ENCODE measurements at places on chromosomes 4 and X.

GRCh38 chr4:98619180-98619579, 39.2 kb downstream of the TSPAN5 start:
- no peak for DNase-seq

DNA sequence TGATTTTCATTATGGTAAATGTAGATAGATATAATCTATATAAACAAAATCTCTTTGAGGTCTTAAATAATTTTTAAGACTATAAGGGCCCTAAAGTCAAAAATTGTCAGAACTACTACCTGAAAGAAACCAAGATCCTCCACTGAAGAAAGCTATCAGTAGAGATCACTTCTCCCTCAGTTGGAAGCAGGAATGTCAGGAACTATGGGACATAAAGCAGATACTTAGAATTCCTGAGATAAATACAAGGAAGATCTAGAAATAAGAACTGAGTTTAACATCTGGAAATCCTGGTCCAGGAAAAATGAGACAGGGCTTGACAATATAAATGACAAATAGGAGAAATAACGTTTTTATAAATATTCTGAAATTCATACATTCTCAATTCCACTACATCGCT, 97.2 kb downstream of the ADAMTS3 start:
- no peak for DNase-seq

DNA sequence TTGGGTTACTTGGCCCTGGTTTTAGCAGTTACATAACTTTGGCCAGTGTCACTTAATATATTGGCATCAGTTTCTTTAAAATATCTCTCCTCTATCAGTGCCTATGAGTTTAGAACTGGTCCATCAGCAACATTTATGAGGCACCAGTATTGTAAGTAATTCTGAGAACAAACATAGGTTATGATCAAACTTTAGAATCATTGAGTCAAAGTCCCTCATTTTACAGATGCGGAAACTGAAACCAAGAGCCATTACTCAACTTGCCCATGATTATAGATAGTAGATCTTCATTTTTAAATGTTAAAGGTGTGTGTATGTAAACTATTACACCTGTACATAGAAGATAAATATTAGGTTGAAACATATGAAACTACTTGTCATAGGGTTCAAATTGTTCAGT, 4.5 kb downstream of the NIPAL1 start:
- no peak for DNase-seq

GRCh38 chr4:1693131-1693896, 9.2 kb upstream of the FAM53A start:
- DNase-seq: peak; percentile 66

DNA sequence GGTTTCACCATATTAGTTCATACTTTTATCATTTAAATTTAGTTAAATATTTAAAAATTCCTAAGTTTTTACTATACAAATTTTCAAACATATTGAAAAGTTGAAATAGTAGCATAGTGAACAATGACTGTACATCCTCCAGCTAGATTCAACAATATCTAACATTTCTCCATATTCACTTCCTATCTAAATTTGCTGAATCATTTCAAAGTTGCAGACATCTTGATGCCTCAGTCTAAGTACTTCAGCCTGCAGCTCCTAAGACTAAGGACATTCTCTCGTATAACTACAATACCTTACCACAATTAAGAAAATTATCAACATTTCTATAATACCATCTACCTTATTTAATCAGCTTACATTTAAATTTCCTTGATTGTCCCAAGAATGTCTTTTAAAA, 132.7 kb downstream of the TMEM164 start:
- DNase-seq: no peak

DNA sequence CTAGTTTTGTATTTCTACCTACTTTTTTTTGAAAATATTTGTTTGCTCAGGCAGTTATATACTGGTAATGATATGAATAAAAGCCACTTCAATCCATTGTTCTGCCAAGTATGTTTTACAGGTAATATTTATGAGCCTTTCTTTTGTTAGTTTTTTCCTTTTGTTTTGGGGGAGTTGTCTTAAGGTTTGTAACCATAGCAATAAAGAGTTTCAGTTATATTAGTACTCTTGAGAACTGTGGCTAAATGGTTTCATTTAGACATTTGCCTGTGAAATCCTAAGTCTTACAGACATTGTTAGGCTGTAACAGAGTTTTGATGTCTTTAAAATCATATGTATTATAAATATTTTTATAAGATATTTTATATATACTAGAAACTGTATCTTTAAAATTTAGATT, 150.1 kb downstream of the DIPK2B start:
- DNase-seq: no peak

DNA sequence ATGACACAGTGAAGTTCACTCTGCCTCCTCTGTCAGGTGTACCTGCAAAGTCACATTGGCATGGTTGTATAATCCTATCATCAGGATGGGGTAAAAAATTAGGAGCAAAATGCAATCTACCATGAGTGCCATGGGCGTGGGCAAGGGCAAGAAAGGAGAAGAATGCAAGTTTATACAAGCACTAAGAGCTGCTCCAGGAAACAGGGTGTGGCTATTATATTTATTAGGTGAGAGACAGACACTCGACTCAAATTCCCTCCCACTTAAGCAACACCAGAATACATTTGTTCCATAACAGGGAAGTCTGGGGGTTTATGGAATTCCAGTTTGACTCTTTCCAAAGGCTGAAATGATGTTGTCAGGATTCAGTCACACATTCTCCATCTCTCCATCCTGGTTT, 378.8 kb downstream of the BCOR start:
- DNase-seq: no peak

DNA sequence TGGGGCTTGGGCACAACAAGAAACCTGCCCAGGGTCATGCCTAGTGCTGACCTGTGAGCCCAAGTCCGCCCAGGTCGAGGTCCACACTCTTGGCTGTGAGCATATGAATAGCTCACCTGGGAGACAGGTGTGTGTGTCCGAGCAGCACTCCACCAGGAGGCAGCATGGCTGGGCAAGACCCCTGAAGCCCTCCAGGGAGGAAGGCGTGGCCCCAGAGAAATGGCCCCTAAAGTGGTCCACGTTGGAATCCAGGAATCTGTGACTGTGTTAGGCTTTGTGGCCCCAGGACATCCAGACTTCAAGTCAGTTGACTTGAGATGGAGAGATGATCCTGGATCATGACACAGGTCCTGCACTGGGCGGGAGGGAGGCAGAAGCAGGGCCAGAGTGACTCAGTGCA, 138.8 kb downstream of the CPZ start:
- no peak for DNase-seq

GRCh38 chr4:24800325-24800895, 5.0 kb downstream of the SOD3 start:
- DNase-seq: no peak

DNA sequence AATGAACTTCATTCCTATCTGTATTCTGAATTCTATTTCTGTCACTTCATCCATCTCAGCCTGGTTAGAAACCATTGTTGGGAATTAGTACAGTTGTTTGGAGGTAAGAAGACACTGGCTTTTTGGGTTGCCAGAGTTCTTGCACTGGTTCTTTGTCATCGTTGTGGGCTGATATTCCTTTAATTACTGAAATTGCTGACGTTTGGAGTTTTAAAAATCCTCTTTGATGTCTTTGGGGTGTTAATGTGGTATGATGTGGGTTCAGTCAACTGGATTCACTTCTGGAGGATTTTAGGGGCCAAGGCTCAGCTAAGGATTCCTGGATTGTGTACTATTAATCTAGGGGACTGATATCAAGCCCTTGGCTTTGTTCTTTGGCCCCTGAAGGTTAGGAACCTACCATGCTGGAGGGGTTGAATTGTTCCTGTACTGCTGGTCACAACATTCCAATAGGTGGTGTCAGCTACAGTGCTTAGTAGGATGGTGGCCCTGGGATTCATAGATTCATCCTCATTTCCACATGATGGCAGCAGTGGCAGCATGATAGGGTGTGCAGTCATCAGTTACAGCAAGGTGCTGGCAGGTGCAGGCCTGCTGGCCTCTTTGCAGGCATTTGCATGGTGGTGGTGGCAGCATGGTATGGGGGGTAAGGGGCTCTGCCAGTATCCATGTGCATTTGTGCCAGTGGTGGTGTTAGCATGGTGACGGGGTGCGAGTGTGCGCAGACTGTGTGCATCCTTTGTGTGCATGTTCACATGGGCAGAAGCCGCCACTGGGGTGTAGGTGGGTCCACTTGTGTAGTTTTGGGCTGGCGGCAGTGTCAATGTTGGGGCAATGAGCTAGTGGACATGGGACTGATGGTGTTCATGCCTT, 301.3 kb downstream of the TEX13C start:
- DNase-seq: no peak

- no peak for DNase-seq
Measured at GRCh38 chrX:75673468-75673867, 111.6 kb downstream of the MAGEE2 start.

- no peak for DNase-seq
Measured at GRCh38 chr4:156962528-156962974, 9.0 kb downstream of the PDGFC start.

DNA sequence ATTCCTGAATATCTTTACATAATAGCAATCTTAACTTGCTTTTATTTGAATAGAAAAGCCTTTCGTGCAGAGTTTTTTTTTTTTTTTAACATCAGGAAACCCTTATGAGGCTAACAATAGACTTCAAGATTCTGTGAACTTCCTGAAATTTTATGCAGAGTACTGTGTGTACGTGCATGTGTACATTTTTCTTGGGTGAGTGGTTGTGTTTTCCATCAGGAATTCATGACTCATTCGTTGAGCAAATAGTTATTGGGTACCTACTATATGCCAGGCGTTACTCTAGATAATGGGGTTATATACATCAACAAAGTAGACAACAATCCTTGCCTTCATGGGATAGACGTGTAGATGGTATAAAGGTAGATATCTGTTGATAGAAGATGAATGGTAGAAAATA, 59.1 kb downstream of the MRPL1 start:
- DNase-seq: no peak

- no peak for DNase-seq
Measured at GRCh38 chrX:64187762-64188150, 17.8 kb downstream of the AMER1 start.

- no peak for DNase-seq
Measured at GRCh38 chrX:17913801-17914200, 52.7 kb upstream of the RAI2 start.

- DNase-seq: peak; percentile 90
Measured at GRCh38 chrX:149939905-149940673, 1.8 kb upstream of the EOLA2 start.

GRCh38 chr4:88285235-88285653, 883 bp upstream of the PPM1K start:
- no peak for DNase-seq

DNA sequence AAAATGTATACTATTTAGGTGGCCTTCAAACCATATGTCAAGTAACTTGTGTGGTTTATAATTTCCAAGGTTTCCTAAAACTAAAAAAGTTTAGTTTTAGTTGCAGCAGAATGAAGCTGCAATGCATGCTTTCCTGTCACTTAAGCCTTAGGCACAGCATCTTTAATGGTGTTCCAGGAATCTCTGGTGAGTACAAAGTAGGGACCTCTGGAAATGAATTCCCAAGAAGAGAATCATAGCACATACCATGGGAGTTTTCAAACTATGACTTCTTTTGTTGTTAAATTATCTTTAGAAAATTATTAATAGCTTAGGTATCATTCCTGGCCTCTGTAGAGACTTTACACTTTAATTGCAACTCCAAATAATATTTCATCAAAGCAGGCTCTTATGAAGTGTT, 1005.9 kb upstream of the PABPC4L start:
- DNase-seq: no peak

DNA sequence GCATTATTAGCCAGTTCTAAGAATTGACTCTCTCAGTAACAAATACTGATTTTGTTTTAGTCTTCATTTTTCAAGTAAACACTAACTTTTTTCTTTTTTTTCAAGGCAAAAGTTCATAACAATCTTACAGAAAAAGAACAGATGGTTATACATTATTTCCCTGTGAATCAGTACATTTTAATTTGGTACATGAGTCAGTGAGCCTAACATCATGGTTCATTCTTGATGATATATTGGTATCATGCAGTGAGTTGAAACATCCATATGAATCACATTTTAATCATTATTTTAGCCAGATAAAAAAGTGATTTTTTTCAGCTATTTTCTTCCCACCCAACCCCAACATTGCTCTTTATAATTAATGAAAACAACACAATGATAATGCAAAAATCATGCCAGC, 184.3 kb upstream of the TACR3 start:
- no peak for DNase-seq

DNA sequence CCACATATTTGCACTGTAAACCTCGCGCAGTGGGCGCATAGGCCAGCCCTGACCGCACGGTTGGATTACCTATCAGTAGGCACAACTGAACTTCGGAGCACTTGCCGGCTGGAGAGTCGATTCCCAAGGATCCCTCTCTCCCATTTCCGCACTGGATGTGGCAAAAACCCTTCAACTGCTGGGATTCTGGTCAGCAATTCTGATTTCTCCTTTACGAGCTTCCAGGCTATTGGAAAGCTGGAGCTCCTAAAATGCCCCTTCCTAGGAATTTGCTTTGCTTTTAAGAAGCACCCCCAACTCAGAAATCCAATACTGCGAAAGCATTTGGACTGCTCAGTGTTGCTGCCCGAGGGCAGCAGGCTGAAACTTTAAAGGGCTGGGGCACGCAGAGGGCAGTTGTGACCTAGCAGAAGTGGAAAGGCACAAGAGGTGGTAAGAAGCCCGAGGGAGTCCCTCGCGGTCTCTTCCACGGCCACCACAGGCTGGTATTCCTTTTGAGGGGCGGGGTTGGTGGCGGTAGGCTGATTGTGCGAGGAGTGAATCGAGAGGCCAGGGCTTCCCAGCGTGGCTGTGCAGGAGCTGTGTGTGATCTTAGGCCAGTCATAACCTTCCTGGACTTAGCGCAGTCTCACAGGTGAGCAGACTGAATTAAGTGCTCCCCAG, 1.6 kb downstream of the ZAR1 start:
- DNase-seq: no peak

DNA sequence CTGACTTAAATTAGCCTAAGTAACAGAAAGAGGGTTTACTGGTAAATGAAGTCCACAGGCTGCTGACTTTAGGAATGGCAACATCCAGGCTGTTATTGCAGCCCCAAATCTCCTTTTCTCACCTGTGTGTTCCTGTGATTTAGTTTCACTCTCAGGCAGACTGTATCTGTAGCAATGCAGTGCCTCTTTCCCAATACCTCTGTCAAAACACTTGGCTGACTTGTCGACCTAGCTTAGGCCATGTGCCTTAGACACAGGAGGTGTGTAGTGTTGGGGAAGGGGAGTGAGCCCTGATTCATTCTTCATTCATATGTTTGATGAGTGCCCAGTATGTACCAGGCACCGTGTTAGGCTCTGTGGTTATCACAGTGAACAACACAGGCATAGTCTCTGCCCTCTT, 46.9 kb downstream of the JADE3 start:
- DNase-seq: no peak

- no peak for DNase-seq
Measured at GRCh38 chrX:123277347-123277746, 93.3 kb downstream of the GRIA3 start.

Data from CD4-positive, CD25-positive, alpha-beta regulatory T cell (primary cell).